T-helper 17 cell (primary cell): ENCODE measurements at places on chromosomes 1 and 21. TPM values are rescaled to one million over a fixed set of nuclear protein-coding genes. Genes with fewer than 3 reads are reported as not detected.

GRCh38 chr1:92298213-92298572, 594 bp downstream of the GLMN start:
- DNase-seq, result no peak

- DNase-seq, result no peak
Measured at GRCh38 chr1:163583661-163584181, 262.0 kb downstream of the NUF2 start.

DNA sequence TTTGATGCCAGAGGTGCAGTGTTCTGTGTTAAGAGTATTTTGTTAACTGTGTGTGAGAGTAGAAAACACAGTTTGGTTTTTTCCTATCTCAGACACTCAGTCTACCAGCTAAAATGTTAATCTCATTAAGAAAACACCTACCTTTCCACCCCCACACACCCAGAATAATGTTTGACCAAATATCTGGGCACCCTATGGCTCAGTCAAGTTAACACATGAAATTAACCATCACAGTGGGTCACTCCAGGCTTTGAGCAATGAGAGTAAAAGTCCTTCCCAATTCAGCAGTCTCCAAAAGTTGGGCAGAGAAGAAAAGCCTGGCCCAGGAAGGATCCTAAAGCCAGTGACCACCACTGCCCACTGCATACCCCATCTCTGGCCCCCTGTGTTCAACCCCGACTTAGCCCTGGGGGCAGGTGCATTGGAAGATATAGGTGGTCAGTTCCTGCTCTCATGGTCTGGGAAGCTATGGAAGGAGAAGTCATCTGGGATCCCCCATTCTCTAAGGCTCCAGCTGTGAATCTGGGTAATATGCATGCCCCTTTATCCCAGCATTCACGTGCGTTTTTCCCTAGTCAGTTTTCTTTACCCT, 50.2 kb upstream of the CSF3R start:
- no peak for DNase-seq

DNA sequence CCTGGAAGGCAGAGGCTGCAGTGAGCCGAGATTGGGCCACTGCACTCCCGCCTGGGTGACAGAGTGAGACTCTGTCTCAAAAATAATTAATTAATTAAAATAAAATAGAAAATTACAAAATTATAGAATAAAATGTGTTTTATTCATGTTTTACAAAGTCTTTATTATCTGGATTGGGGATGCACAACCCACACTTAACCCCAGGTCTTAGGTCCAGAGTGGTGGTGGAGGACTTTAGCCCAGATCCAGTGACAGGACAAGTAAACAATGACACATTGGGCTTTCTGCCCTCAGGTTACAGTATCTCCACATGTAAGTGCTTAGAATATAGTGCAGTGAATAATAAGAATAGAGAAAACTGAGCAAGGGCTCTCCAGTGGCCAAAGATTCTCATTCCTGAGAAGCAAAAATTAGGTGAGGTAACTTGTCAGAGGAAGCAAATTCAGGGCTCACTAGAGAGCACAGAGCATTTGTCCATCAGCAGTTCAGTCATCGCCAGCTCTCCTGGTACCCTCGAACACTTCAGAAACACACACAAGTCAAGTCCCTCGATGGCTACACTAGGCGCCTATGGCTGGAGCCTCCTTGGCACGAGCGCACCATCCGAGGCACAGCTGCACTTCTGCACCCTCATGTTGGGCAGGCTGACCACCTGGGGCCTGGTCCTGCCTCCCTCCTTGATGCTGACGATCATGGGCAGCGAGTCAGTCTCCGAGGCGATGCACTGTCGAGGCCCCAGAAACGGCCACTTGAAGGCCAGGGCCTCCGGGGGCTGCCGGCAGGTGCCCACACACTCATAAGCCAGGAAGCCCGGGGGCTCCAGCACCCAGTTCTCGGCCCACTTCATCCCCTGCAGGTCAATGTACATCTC, 2.6 kb downstream of the LEFTY1 start:
- DNase-seq, result no peak

DNA sequence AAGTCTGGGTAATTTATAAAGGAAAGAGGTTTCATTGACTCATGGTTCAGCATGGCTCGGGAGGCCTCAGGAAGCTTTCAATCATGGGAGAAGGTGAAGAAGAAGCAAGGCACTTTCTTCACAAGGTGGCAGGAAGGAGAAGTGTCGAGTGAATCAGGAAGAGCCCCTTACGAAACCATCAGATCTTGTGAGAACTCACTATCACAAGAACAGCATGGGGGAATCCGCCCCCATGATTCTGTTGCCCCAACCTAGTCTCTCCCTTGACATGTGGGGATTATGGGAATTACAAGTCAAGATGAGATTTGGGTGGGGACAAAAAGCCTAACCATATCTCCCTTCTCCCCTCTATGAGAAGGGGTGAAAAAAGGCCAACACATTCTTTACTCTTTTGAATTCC, 11.2 kb upstream of the IVNS1ABP start:
- no peak for DNase-seq

Gene RSPH1
- not detected for total RNA-seq

Gene COL8A2
- not detected for total RNA-seq

Gene SIM2
- not detected for total RNA-seq

Gene HRNR
- total RNA-seq, result not detected
